ENCODE measurements at places on chromosomes 7 and 10. TPM values are rescaled to one million over a fixed set of nuclear protein-coding genes. Genes with fewer than 3 reads are reported as not detected.

DNA sequence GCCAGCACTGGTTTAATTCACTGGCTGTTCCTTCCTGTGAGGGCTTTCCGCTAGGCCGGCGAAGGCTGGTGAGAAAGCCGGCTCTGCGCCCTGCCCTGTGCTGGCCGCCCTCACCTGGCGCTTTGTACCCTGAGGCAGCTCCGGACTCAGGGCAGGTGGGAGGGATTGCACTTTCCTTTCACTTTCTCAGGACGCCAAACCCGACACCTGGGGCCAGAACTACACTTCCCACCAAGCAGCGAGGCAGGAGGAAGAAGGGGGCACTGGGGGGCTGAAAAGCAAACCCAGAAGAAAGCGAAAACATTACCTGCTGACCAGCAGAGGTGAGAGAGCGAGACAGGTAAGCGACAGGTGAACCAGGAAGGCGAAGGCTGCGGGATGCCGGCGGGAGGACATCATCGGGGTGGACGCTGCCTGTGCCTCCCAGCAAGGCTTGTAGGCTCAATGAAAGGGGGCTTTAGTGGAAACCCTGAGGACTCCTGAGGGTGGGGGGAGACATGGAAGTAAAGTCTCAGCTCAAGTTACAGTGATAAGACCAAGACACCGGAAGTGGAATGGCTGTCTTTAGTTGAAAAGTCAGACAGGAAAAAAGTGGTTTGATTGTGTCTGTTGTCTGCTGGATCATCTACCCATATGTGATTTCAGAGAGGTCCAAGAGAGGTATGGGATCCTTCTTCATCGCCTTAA lies at the start of gene RAB19:
TSS of gene RAB19 (plus strand) at position 181 of the 687 bp plus-strand sequence. CDS start 3,589 bp downstream, outside the sequence.
- DNase-seq: no peak

GRCh38 chr10:118771976-118772375 lies 17.2 kb upstream of the CACUL1 start:
- DNase-seq: no peak

- DNase-seq: peak; percentile 36
Measured at GRCh38 chr7:132138817-132139216, 437.5 kb downstream of the PLXNA4 start.

GRCh38 chr7:77538281-77539212 lies 1.5 kb downstream of the PTPN12 start:
- peak; percentile 97 for DNase-seq

DNA sequence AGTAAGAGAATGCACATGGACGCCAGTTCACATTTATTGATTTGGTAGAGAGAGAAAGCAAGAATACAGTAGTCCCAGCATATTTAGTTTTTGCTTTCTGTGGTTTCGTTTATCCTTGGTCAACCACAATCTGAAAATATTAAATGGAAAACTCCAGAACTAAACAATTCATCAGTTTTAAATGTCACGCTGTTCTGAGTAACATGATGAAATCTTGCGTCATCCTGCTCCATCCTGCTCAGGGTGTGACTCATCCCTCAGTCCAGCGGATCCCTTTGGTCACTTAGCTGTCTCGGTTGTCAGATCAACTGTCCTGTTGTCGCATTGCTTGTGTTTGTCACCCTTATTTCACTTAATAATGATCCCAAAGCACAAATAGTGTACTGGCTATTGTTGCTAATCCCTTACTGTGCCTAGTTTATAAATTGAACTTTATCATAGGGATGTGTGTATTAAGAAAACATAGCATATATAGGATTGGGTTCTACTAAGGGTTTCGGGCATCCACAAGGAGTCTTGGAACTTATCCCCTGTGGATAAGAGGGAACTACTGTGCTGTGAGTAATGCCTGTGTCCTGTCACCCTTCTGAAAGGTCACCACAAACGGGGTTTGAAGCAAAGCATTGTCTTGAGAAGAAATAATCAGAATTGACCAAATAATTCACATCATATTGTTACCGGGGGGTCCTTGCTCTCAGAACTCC lies 73.6 kb downstream of the OTUD1 start:
- DNase-seq: peak; percentile 81

DNA sequence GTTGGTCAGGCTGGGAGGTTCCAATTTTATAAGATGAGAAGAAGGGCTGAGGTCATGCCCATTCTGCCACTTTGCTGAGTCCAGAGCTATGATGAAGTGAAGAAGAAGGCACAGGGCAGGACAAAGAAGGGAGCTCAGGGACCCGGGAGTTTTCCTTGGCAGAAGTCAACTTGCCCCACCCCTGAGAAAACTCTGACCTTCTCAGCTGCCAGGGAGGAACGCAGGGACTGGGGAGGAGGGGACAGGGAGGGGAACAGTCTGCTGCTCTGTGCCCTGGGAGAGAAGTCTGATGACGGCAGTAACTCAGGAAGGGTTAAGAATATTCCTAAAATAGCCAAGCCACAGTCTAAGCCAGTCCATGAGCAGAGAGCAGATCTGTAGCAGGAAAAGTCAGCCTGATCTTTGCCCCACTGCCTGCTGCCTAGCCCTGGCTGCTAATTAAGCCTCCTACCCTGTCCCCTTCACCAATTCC lies 11.7 kb downstream of the ADIRF start:
- DNase-seq: peak; percentile 52

DNA sequence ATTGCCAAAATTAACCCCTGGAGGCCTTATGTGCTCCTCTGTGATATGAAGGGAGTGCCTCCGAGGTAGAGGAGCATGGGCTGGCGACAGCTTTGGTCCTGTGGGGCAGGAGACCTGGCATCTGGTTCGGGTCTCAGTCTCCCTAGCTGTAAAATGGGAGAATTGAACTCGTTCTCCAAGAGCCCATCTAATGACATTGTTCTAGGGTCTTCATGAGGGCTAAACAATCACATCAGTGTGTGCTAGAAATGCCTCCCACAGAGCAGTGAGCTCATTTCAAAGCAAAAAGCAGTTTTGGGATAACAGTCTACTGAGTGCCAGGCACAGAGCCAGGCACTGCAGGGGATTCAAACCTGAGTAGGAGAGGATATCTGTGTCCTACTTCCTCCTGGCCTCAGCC lies 248.0 kb downstream of the RPS24 start:
- no peak for DNase-seq

- DNase-seq: peak; percentile 71
Measured at GRCh38 chr7:26449175-26450165, 157.8 kb downstream of the SNX10 start.

DNA sequence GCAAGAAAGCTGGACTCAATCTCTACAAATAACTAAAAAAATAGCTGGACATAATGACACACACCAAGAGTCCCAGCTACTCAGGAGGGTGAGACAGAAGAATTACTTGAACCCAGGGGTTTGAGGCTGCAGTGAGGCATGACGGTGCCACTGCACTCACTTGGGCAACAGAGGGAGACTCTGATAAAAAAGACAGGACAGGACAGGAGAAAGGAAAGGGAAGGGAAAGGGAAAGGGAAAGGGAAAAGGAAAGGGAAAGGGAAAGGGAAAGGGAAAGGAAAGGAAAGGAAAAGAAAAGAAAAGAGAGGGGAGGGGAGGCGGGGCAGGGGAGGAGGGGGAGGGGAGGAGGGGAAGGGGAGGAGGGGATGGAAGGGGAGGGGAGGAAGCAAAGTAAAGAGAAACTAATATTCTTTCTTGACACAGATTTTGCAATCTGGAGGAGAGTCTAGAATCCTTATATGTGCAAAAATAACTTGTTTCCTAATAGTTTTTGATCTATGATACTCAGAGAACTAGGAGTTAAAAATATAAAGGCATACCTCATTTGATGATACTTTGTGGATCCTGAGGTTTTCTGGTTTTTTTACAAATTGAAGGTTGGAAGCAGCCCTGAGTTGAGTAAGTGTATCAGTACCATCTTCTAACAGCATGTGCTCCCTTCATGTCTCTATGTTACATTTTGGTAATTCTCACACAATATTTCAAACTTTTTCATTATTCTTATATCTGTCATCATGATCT lies 8.0 kb downstream of the SAR1A start:
- DNase-seq: peak; percentile 24

DNA sequence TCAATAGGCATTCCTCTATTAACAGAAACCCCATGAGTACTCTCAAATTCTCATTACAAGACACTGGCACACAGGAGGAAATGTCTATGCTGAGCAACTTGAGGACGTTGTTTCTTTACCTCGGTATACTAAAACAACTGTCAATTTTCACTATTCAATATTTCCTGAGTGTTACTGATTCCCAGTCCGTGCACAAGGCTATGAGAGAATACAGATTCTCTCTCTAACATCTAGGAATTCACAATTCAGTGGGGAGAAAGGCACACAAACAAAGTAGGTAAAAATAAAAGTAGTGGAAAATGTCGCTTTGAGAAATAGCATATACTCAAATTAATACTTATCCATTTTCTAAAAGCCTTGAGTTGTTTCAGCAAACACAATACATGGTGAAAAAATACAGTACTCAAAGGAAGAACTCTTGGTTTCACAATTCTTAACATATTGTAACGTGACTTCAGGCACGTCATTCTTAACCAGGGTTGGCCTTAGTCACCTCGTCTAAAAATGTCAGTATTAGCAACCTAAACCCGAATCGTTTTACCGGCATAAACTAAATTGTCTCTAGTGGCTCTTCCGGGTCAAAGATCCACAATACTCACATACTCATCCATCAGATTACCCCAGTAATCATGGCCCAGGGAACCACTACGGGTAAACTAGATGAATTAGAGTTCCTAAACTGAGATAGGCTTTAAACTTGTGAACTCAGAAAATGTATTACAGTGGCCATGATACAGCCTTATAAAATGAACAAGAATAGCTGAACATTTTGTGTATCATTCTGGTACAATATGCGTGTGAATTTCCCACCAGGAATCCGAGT lies 1.5 kb downstream of the IPMK start:
- peak; percentile 89 for DNase-seq

DNA sequence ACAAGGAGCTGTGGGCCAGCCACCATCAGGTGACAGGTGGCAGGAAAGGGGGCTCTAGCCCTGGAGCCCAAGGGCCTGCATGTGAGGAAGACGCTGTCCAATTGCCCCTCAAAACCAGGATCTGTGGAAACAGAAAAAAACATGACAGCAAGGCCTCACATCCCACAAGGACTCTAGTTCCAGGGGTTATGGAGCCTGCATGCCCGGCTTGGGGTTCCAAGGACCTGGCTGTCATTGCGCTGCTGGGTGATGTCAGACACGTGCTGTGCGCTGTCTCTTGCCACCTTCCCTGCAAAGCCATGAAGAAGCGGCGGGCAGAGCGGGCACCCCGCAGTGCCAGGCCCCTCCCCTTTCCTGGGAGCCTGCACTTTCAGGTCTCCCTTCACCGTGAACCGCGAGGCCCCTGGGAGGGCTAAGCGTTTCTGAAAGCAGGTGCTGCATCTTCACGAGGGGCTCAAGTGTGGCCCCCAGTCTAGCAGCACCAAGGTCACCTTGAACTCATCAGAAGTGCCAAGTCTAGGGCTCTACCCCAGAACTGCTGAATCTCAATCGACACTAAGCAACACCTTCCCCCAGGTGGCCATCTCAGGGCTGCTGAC lies 15.1 kb upstream of the CRYGN start:
- no peak for DNase-seq

Gene FFAR4
- total RNA-seq: not detected

Gene KLF14
- not detected for total RNA-seq

Gene FANK1
- 13.3 TPM for total RNA-seq

Gene TOMM7
- 84.1 TPM for total RNA-seq

Gene ESYT2
- total RNA-seq: 129 TPM

Gene SLC13A1
- not detected for total RNA-seq

Gene DNMBP
- total RNA-seq: 18.5 TPM

Gene IKZF1
- total RNA-seq: not detected

Gene RHOBTB1
- 16.2 TPM for total RNA-seq

Measured in GM23248 (cell line).